HuH-7 (cell line): ENCODE measurements at places on chromosomes 6 and 20.

DNA sequence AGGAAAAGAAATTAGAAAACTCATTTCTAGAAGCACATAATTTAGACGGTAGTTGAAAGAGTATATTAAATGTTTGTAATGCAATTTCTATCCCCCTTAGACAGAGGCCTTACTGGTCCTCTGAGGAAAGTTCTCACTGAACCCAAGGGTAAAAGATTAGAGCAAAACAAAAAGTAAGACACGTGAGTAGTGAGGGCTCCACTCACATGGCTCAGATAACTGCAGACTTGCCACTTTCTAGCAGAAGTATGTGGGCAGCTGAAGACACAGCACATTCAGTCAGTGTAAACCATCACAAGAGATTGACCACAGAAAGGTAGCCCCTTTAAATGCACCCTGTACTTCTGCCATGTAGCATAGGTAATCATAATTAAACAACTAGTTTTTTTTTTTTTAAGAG lies 193.8 kb downstream of the BTBD9 start:
- no peak for DNase-seq

- DNase-seq: no peak
These were observed 21.9 kb downstream of the COL11A2 start for GRCh38 chr6:33170176-33171015.

DNA sequence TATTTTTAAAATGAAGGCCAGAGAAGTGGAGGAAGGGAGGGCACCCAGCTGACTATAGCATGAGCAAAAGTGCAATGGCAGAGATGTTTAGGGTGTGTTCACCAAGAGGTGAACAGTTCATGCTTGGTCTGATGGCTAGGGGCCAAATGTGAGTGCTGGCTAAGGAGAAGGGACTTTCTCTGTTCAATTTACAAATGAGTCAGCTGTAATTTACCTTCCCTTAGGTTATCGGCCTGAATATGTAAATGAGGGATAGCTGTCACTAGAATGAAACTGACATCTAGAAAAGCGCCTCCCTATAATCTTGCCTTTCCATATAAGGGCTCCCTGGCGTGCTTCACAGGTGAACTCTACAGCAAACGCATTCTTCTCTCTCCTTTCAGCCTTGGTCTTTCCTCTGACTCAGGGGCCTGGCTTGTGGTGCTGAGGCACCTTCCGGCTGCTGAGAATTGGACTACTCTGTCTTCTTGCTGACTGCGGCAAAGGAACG lies 114.7 kb upstream of the BACH2 start:
- no peak for DNase-seq

DNA sequence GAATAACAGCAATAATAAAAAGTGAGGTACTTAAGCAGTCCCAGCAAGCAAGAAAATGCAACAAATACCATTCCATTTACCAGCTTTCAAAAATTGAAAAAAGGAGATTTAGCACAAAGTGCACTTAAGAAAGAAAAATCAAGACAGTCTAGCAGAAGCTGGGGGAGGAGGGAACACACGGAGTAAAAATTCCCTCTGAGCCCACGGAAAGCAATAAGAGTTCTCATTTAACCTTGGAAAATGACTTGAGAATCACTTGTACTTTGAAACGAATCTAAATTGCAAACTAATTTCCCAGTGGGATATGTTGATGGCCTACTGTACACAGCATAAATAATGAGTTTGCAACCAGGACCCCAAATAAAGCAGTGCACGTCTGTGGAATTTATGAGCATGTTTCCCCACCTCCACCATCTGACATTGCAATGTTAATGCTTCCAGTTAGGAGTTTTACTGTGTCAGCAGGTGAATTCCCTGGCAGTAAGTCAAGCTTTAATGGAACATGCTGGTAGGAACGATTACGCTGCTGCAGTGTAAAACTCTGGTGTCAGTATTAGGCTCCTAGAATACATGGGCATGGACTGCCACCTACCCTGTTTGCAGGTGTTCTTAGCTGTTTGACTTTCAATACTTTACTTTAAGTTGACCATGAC lies 386.8 kb downstream of the HDGFL1 start:
- no peak for DNase-seq

- DNase-seq: no peak
These were observed 317.6 kb downstream of the BTBD9 start for GRCh38 chr6:38322138-38322537.

DNA sequence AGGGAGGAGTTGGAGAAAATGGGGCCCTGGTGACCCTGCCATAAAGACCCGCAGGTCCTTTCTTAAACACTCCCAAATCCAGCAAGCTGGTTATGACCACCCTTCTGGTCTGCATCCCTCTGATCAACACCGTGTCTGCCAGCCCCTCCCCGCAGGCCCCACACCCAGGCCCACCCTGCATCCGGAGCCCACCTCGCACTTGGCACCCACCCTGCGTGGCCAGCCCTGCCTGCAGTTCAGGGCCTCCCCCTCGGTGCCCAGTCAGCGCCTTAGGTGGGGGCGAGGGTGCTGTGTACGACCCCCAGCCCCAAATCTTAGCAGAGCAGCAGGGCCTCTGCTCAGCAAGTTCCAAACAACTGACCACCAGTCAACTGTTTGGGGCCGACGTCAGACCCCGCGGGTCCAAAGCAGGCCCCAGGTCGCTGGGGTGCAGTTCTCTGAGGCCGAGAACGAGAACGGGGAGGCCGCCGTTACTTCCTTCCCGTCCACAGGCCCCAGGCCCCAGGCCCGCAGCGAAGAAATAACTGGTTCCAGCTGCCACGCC lies 1.2 kb downstream of the ACSS1 start:
- no peak for DNase-seq

DNA sequence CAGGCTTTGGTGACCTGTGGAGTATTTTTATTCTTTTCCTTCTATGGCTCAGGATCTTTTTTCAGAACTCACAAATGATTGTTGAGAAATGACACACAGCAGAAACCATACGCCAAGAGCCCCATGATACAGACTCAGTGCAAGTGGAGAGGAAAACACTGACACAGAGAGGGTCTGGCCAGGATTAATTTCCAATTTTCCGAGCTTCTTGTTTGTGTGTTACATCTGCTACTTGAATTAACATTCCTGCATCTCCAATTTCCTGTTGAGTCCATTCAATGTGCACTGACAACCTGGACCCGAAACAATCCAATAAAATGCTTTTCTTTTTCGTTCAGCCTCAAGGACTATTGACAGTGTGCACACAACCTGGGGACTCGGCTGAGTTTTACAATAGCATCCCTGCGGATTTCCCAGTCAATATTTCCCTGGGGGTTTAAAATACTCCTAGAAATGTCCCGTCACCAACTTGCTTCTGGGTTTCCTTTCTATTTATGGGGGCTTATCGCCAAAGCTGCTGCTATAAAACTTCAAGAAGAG lies 4.9 kb upstream of the MLN start:
- no peak for DNase-seq

DNA sequence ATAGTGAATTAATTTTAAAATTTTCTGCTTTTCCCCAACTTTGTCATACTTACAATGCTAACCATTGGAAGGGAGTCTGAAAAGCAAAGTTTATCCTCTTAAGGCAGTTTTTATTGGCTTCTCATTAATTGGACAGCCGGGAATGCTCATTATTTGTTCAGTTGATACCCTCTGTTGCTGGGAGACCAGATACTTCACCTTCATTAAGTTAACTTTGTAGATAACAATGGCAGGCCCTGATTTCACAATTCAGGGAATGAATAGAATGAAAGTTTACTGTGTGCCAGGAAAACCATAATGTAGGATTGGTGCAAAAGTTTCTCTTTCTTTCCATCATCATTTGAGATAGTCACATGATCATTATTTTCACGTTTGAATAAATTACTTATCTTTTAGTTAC lies 49.0 kb downstream of the COL19A1 start:
- no peak for DNase-seq

- no peak for DNase-seq
These were observed 6.8 kb upstream of the MRPS10 start for GRCh38 chr6:42224222-42225028.

DNA sequence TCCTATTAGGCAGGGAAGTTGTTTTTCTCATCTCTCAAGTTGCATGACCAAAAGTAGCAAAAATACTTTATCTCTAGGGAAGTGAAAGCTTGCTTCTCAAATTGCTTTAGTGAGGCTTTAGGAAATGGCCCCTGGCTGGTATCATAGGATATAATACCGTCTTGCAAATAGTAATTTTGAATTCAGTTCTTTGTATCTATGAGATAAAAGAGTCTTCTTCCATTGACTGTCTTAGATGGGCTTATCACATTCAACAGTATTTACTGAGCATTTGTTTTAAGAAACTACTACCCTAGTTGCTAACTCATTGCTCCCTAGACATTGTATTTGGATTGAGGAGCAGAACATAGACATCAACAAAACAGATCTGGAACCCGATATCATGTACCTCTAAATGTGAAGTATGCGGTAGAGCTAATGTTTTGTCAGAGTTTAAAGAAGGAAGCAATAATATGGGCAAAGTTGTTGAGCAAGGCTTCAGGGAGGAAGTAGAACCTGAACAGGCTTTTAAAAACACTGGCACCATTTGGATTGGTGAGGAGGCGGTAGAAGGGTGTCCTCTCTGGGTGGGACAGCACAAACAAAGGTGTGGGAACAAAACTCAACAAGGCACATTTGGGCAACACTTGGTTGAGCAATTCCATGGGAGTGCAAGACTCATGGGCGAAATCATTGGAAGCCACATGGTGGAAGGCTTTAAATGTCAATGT lies 101.5 kb downstream of the SGK1 start:
- no peak for DNase-seq

DNA sequence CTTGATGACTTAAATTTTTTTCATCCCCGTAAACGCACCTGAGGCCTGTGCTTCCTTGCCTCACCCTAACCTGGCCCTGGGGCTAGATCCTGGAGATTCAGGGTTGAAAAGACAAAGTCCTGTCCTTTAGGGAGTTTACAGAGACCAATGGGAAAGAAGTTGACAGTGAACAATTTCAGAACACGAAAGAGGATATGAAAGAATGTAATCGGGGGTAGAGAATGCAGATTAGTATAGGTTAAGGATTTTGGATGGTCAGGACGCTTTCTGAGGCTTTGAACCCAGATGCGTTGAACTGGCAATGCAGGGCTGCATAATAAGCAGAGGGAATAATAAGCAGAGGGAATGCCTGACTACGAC lies 1.7 kb upstream of the FBXO5 start:
- DNase-seq: no peak

GRCh38 chr6:13870214-13870830 lies 54.4 kb upstream of the RNF182 start:
- no peak for DNase-seq

- DNase-seq: peak; percentile 65
These were observed 83.0 kb downstream of the TMEM242 start for GRCh38 chr6:157240059-157240959.

DNA sequence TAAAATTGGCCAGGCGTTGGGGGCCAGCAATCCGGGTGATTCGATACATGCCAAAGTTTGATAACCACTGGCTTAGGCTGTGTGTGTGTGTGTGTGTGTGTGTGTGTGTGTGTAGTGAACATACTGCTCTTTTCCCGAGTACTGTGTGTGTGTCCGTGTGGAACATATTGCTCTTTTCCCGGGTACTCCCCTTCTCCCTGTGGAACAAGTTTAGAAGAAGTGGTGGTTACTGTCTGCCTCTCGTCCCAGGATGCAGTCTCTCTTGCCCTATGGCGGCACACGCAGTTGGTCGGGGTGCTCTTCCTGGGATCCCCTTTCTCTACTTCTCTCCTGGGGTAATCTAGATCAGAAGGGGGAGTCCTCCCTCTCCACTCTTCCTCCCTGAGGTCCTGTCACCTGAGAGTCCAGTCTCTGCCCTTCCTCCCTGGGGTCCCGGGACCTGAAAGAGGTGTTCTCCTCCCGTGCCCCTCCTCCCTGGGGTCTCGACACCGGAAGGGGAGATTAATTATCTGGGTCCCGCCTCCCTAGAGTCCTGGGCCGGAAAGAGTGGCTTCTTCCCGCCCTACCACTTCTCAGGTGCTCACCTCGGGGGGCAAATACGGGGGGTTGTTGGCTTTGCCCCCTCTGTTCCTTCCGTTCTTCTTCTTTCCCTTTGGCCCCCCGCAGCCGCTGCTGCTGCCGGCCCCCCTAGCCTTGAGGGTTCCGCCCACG lies 516 bp downstream of the GTPBP2 start:
- peak; percentile 51 for DNase-seq

GRCh38 chr20:35021063-35021462 lies 65.4 kb downstream of the MYH7B start:
- DNase-seq: no peak

DNA sequence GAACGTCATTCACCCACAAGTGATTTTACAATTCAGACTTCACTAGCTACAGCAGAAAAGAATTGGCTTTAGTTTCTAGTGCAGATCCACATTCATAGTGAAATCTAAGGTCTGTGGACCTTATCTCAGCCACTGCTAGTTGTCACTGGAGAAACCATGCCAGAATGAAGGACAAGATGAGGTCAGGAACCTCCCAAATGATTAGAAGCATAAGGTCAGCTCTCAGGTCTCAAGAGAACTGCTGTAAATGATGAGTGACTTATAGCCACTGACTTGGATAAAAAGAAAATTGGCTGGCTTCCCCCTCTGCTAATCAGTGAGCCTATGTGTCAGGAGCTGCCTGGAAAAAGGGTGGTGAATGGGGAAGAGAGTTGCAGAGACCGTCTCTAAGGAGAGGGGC lies 265.3 kb upstream of the BMP2 start:
- DNase-seq: no peak

DNA sequence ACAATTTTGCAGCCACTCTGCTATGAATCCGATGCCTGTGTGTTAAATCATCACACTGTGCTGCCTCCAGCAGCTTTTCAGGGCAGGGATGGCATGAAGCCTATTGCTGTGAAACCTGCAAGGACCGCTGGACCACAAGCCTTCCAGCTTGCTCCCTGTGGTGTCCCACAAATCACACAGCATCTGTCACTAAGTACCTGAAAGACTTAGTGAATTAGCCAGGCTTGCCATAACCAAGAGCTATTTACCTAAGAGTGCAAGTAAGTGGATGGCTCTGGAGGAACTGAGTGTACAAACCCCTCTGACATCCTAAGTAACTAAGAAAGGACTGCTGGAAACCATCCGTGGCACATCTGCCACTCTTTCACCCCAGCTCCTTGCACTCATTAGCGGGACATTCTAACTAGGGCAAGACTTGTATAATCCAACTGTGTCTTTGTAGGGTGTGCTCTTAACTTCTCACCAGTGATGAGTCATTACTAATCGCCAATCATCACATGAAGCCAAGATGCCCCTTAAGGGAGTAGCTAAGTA lies 34.7 kb downstream of the FOXQ1 start:
- no peak for DNase-seq

DNA sequence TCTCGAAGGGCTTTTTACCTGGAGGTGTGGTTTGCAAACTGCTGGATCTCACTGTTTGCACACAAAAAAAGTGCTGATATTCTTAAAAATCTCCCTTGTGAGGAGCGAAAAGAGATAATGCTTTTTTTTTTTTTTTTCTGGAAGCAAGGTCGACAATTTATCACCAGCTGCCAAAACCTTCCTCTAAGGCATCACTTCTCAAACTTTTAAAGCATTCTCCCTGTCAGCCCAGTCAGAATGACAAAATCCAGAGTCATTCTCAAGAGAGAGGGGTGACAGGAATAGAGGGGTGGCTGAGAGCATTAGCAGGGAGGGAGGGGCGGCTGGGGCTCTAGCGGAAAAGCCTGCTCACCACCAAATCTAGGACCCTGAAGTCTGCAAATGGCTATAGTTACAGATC lies 137.2 kb upstream of the ARMC2 start:
- DNase-seq: no peak

GRCh38 chr6:37260444-37260843 lies 2.5 kb upstream of the TMEM217 start:
- DNase-seq: no peak

GRCh38 chr6:15504581-15505350 lies 158.1 kb downstream of the DTNBP1 start:
- no peak for DNase-seq
